ENCODE measurements at places on chromosomes 11 and 22.

DNA sequence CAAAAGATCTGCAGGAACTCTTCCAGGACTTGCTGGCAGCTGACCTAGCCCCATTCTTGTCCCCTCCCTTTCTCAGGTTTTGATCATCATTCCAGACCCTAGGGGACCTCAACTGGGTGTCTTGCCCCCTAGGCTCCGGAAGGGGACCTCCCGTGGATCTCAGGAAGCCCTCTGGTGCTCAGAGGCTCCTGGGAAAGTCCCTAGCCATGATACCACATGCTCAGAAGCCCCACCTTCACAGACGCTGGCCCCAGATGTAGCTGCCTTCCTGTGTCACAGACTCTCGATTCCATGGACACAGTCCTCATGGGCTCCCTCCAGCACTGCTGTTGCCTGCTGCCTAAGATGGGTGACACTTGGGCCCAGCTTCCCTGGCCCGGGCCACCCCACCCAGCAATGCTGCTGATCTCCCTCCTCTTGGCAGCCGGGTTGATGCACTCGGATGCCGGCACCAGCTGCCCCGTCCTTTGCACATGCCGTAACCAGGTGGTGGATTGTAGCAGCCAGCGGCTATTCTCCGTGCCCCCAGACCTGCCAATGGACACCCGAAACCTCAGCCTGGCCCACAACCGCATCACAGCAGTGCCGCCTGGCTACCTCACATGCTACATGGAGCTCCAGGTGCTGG lies at the start of gene LRRC55:
LRRC55 (plus strand) TSS at position 276 of the 628 bp plus-strand sequence; CDS start at position 346, 70 bp downstream.
- H3K27me3 ChIP-seq: peaks cover 54% of the 10 kb centered on the region
- H3K36me3 ChIP-seq: no peaks in the 10 kb centered on the region

DNA sequence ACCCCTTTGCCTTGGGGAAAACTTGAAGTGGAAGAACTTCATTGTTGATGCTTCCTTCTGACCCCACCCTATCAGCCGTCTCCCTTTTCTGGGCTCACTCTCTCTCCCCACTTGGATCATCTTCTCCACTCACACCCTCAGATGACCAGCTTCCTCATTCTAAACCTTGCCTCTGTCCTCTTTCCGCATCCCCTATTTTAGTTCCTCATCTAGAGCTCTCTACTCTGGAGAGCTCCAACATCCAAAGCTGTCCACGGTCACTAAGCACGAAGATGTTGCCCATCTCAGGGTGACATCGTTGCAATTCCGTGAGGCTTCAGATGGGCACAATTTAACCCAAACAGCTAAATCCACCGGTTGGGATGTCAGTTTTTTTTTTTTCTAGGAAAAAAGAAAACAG lies 31.6 kb upstream of the ME3 start:
- DNase-seq: no peak
- no peaks in the 10 kb centered on the region for H3K36me3 ChIP-seq
- H3K27ac ChIP-seq: no peak overlapping the region
- H3K4me3 ChIP-seq: no peak overlapping the region
- H3K27me3 ChIP-seq: no peaks in the 10 kb centered on the region
- no peaks in the 10 kb centered on the region for H3K4me1 ChIP-seq

DNA sequence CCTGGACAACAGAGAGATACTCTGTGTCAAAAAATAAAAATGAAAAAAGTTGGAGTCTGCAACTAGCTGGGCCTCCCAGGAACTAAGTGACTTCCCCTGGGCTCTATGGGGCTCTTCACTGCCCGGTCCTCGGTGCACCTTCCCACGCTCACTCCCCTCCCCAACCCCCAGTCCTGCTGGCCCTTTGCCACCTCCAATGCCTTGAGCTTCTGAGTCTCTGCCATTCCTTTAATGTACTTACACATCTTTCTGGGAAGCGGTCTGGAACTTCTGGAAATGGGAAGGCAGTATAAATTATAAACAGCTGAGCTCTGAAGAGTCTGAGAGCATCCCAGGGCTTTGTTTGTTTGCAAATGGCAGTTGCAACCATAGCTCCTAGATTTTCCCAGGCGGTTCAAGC lies 5.9 kb upstream of the BATF2 start:
- H3K4me1 ChIP-seq: peaks cover 11% of the 10 kb centered on the region
- no peak overlapping the region for H3K4me3 ChIP-seq
- H3K36me3 ChIP-seq: no peaks in the 10 kb centered on the region
- DNase-seq: no peak

GRCh38 chr22:29255064-29255621 lies 12.6 kb downstream of the RHBDD3 start:
- no peak for DNase-seq
- H3K36me3 ChIP-seq: peaks cover 22% of the 10 kb centered on the region
- no peaks in the 10 kb centered on the region for H3K27me3 ChIP-seq
- H3K4me3 ChIP-seq: no peak overlapping the region
- peaks cover 2% of the 10 kb centered on the region for H3K4me1 ChIP-seq

DNA sequence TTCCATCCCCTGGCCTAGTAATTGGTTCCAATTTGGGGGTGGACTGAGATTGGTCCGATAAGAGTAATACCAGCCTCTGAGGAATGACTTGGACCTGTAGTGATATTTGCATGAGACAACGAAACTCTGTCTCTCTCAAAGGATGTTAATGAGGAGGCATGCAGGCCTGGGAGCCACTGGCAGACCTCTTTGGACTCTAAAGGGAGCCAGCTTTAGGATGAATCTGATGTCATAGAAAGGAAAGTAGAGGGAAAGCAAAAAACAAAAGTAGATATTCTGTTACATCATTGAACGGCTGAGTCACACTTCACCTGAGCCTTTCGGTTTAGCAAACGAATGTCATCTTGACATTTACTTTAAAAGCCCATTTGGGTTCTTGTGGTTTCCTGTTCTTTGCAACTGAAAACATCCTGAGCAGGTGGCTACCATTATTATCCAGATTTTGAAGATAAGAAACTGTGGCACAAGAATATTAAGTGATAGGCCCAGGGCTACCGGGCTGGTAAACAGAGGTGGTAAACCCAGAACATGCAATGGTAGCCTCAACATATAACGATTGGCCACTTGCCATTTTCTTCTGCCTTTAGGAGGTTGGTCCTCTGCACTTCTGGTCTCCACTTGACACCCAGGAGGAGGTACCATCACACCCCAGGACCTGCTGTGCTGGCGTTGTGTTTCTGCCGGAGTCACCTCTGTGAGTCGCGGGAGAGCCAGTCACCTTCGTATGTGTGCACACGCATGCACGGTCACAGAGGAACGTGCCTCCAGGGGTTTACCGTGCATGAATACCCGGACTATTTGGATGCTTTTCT lies 42.7 kb downstream of the RTL6 start:
- H3K36me3 ChIP-seq: no peaks in the 10 kb centered on the region
- DNase-seq: no peak
- no peaks in the 10 kb centered on the region for H3K27me3 ChIP-seq

GRCh38 chr11:68037411-68038225 lies 1.2 kb upstream of the TCIRG1 start:
- no peaks in the 10 kb centered on the region for H3K27me3 ChIP-seq
- DNase-seq: no peak
- H3K36me3 ChIP-seq: peaks cover 31% of the 10 kb centered on the region
- no peak overlapping the region for H3K4me3 ChIP-seq
- peak overlapping the region; percentile 4 for H3K27ac ChIP-seq
- H3K4me1 ChIP-seq: peaks cover 50% of the 10 kb centered on the region

- H3K36me3 ChIP-seq: no peaks in the 10 kb centered on the region
- H3K4me3 ChIP-seq: no peak overlapping the region
- H3K4me1 ChIP-seq: peaks cover 2% of the 10 kb centered on the region
- H3K27me3 ChIP-seq: no peaks in the 10 kb centered on the region
These were observed 47.4 kb downstream of the UVRAG start for GRCh38 chr11:75862437-75862836.

- no peaks in the 10 kb centered on the region for H3K4me1 ChIP-seq
- H3K4me3 ChIP-seq: no peak overlapping the region
- H3K36me3 ChIP-seq: no peaks in the 10 kb centered on the region
- no peak for DNase-seq
- no peak overlapping the region for H3K27ac ChIP-seq
- no peaks in the 10 kb centered on the region for H3K27me3 ChIP-seq
These were observed 22.1 kb upstream of the XKR3 start for GRCh38 chr22:16847271-16847670.

DNA sequence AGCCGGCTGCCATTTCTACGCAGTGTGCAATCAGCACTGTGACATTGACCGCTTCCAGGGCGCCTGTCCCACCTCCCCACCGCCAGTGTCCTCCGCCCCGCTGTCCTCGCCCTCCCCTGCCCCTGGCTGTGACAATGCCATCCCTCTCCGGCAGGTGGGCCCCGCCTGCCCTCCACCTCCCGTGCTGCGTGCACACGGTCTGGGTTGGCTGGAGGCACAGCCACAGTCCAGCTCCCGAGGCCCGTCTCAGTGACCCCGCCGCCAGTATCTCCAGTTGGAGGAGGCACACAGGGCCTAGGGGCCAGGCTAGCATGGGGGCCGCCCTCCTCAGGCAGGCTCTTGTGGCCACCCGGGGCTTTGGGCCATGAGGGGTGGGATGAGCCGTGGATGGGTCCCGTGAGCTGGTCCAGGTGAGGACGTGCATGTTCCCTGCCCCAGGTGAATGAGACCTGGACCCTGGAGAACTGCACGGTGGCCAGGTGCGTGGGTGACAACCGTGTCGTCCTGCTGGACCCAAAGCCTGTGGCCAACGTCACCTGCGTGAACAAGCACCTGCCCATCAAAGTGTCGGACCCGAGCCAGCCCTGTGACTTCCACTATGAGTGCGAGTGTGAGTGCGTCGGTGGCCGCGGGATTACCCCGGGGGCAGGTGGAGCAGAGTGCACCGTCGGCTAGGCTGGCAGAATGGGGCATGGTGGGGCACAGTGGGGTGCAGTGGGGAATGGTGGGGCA lies 29.7 kb downstream of the MUC5B start:
- no peak for DNase-seq
- H3K27me3 ChIP-seq: peaks cover 3% of the 10 kb centered on the region
- H3K4me1 ChIP-seq: peaks cover 1% of the 10 kb centered on the region
- no peaks in the 10 kb centered on the region for H3K36me3 ChIP-seq
- H3K27ac ChIP-seq: no peak overlapping the region

- H3K27ac ChIP-seq: no peak overlapping the region
- no peak overlapping the region for H3K4me3 ChIP-seq
- no peaks in the 10 kb centered on the region for H3K36me3 ChIP-seq
- DNase-seq: peak; percentile 44
- H3K4me1 ChIP-seq: peaks cover 16% of the 10 kb centered on the region
- no peaks in the 10 kb centered on the region for H3K27me3 ChIP-seq
These were observed 34.6 kb downstream of the BBOX1 start for GRCh38 chr11:27075192-27075591.

DNA sequence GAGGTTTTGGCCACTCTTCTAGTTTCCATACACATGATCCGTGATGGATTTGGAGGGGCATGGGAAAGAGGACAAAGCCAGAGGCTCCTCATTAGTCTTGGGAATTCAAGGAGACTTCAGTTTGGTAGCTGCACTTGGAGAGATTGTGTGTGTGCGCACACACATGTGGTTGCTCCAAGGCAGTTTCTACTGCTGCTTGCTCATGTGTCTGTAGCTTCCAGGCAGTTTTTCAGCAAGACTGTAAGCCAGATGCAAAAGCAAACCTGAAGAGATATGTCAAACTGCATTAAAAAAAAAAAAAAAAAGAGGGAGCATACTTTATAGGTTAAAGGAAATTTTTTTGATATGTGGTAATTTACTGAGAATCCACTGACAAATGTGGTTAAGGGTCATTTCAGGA lies 95.7 kb downstream of the OSBP2 start:
- no peak overlapping the region for H3K4me3 ChIP-seq
- no peak for DNase-seq
- no peak overlapping the region for H3K27ac ChIP-seq
- H3K4me1 ChIP-seq: no peaks in the 10 kb centered on the region
- H3K36me3 ChIP-seq: no peaks in the 10 kb centered on the region

GRCh38 chr11:43941257-43941994 lies 1.0 kb upstream of the C11orf96 start:
- peak overlapping the region; percentile 69 for H3K4me3 ChIP-seq
- H3K36me3 ChIP-seq: no peaks in the 10 kb centered on the region
- no peaks in the 10 kb centered on the region for H3K27me3 ChIP-seq
- H3K4me1 ChIP-seq: peaks cover 31% of the 10 kb centered on the region

- no peak overlapping the region for H3K27ac ChIP-seq
- no peaks in the 10 kb centered on the region for H3K36me3 ChIP-seq
- H3K4me1 ChIP-seq: no peaks in the 10 kb centered on the region
These were observed 90.4 kb upstream of the PDGFD start for GRCh38 chr11:104254347-104254746.

- H3K4me1 ChIP-seq: peaks cover 22% of the 10 kb centered on the region
- no peak for DNase-seq
- H3K4me3 ChIP-seq: no peak overlapping the region
- peaks cover 71% of the 10 kb centered on the region for H3K27me3 ChIP-seq
These were observed 420.7 kb downstream of the MN1 start for GRCh38 chr22:27380855-27381254.

GRCh38 chr22:37169406-37169805 lies 18.6 kb downstream of the C1QTNF6 start:
- no peak overlapping the region for H3K4me3 ChIP-seq
- peaks cover 56% of the 10 kb centered on the region for H3K27me3 ChIP-seq
- H3K4me1 ChIP-seq: peaks cover 6% of the 10 kb centered on the region
- no peak for DNase-seq
- no peaks in the 10 kb centered on the region for H3K36me3 ChIP-seq
- H3K27ac ChIP-seq: no peak overlapping the region

DNA sequence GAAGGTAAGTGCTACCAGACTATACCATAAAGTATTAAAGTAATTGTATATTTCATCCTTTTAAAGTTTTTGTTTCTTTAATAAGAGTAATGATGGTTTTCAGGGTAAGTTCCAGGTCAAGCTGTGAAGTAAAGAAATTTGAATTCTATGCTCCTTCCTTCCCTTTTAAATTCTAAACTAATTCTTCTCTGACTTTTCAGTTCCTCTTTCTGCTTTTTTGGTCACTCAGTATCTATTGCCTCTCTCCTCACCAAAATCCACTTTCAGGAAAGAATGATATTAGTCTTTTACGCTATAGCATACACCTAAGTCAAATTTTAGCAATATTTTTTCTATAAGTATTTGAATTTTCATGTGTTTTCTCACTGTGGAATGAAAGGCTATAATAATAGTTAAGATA lies 8.2 kb downstream of the MMP8 start:
- no peak overlapping the region for H3K4me3 ChIP-seq
- no peaks in the 10 kb centered on the region for H3K27me3 ChIP-seq
- no peaks in the 10 kb centered on the region for H3K4me1 ChIP-seq

DNA sequence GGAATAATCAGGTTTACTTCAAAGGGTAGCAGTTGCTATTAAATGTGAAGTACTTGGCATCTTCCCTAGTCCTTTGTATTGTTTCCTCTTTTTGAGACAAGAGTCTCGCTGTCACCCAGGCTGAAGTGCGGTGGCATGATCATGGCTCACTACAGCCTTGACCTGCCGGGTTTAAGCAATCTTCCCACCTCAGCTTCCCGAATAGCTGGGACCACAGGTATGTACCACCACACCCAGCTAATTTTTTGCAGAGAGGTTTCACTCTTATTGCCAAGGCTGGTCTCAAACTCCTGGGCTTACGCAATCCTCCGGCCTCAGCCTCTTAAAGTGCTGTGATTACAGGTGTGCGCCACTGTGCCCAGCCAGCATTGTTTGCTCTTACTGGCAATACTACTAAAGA lies 36.2 kb upstream of the RAPSN start:
- peaks cover 81% of the 10 kb centered on the region for H3K36me3 ChIP-seq
- no peaks in the 10 kb centered on the region for H3K27me3 ChIP-seq
- H3K27ac ChIP-seq: no peak overlapping the region
- H3K4me1 ChIP-seq: peaks cover 2% of the 10 kb centered on the region
- no peak for DNase-seq
- no peak overlapping the region for H3K4me3 ChIP-seq

All from mesenchymal stem cell (in vitro differentiated cells and primary cell).